Activated CD4-positive, alpha-beta T cell treated with anti-CD3 and anti-CD28 coated beads for 36 hours (primary cell): ENCODE measurements at places on chromosomes 3 and 15.

DNA sequence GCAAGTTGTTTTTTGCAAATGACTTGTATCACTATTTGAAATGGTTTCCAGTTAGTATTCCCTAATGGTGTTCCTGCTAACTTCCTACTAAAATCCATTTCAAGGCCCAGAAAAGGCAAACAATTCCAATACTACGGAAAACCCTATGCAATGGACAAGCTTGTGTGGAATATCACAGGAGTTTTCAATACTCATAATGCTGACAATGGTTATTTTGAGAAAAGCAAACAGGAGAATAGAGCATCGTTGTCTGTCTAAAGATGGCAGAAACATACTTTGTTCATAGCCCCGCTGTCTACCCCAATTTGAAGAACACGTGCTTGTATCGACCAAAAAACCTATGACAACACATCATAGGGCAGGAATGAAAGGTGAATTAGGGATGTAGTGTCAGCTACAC lies 327.9 kb downstream of the CHST2 start:
- no peak for DNase-seq

- DNase-seq, result no peak
Measured at GRCh38 chr15:73750438-73750837, 2.7 kb downstream of the INSYN1 start.

- DNase-seq, result no peak
Measured at GRCh38 chr15:100281096-100281917, 60.5 kb downstream of the ADAMTS17 start.

GRCh38 chr15:64699751-64700388 lies 75.5 kb downstream of the RBPMS2 start:
- DNase-seq, result no peak

DNA sequence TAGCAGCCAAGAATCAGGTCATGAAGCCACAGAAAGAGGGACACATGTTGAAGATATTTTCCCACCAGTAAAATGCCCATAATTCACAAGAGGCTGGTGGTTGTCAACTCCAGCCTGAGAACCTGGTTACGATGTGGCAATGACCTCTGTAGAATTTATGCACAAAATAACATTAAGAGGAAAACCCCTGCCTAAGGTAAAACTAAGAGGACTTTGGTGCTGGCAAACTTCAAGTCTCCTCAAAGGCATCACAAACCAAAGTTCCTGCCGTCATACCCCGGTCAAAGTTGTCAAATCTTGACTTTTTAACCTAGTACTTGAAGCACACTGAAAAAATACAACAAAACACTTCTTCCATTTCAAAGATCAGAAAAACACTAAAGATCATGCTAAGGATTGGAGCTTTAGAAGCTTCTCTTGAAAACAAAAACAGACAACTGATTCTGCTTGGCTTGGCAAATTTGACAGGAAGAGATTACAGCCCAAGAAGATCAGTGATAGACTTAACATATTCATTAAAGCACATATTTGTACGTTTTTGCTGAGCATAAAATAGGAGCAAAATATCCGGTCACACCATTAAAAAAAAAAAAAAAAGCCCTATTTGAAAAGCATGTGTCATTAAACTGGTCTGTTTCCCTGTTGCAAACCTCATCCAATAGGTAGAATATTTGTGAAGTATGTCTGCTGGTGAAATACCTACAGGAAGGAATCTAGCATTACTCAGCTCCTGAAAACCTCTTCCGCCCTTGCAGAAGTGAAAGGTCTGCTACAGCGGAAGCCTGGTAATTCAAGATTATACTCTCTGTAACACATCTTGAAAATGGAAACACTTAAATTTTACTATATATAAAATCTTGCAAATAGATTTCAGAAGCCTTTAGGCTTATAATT lies 22.8 kb downstream of the EIF4E3 start:
- DNase-seq, result peak; percentile 59

DNA sequence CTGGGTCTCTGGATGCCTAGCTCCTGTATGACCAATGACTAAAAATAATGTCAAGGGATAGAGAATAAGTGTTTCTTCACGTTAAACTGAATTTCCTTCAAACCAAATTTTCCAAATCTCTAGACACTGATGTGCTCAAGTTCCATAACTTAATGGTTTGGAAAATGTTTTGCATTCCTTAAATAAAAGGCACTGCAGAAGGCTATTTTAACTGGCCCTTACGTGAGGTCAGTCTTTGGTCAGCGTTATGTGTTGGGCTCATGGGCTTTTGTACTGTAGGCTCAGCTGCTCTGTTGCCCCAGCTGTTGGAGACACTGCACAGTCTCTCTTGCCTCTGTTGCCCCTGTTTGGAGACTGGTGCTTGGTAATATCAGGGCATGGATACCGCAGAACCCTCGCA lies 188.5 kb downstream of the TPRG1 start:
- no peak for DNase-seq

DNA sequence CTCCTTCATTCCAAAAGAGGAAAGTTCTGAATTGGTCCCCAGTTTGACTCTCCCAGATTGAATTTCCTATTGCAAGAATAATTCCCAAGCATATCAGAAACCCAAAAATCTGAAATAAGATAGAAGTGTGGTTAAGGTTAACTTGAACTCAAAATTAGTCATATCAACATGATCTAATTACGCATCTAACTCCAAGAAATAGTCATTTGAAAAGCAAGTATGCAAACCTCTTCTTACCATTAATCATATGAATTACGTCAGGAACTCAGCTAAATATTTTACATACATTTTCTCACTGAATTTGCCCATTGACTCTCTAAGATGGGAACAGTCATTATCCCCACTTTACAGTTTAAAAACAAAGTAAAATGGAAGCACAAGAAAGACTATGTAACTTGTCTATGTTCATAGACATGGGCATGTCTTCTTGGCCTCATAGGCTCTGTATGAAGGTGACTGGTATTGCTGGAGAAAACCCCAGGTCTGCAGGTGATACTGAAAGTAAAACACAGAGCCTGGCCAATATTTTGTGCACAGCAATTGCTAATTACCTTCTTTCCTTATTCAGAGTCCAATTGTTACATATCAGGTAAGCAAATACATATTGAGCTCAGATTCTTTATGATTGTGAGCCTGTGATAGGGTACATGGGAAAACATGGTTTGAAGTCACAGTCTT lies 139.2 kb downstream of the ATP8B4 start:
- DNase-seq, result no peak

GRCh38 chr3:178517665-178518334 lies 18.4 kb upstream of the KCNMB2 start:
- no peak for DNase-seq

DNA sequence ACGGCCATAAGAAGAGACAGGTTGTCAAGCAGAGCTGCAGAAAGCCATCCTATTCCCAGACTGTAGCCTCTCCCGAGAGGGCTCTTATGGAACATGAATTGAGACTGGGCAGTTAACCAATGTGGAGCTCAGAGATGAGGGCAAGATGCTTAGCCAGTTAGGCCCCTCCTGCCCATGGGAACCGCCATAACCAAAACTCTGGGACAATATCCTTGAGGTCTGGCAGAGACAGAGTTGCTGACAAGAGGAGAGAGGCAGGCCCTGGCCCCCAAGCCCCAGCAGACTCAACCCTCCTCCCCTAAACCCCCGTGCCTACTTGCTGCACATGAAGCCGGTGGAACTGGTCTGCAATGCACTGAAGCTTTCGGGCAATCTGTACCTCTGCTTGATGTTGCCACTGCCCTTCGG lies 4.8 kb downstream of the BMF start:
- DNase-seq, result no peak

GRCh38 chr3:136751316-136752171 lies 634 bp downstream of the STAG1 start:
- peak; percentile 78 for DNase-seq

DNA sequence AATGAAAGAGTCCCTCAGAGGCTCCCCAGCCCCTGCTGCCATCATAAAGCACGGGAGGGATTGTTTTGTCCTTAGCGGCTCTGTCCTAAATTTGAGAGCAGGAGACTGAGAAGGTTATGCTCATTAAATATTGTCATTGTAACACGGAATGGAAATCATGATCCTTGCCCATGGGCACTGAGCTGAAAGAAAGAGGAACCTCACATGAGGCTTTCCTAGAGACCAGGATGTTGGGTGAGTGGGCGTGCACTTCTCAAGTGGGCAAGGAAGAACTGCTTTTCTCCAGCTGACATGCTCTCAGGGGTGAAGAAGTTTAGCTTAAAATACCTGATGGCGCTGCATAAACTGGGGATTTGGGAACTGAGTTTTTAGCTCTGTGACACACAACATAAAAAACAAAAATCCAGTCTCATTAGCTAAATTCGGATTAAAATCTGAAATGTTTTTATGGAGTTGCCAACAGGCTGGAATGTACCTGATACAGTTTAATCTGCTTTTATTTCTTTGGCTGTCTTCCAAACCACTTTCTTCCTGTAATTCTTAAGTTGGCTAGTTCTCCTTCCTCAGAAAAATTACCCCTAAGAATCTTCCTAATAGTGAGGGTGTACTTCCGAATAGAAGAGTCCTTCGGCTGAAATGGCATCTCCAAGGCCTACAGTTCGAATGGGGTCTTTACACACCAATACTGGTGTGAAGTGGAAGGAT lies 31.7 kb downstream of the ADPGK start:
- DNase-seq, result no peak

DNA sequence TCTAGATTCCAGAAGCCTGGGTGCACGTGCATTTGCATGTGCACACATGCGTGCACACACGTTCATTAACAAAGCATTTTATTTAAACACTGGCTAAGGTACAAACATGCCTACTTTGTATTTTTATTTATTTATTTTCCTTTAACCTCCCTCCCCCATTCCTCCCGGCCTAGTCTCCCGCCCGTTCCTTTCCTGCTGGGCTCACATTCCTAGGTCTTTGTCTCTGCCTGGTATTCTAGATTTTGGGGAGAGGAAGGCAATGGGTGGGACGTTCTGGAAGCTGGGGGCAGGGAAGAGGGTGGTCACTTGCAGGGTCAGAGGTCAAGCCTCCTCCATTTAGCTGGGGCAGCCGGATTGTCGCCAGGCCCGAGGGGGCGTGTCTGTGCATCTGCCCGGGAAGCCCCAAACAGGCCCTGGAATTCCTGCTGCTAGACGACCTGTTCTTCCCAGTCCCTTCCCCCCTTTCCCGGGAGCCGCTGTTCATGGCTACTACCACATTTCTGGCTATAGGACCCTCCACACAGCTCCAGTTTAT lies 51.8 kb downstream of the TRIM71 start:
- DNase-seq, result no peak

DNA sequence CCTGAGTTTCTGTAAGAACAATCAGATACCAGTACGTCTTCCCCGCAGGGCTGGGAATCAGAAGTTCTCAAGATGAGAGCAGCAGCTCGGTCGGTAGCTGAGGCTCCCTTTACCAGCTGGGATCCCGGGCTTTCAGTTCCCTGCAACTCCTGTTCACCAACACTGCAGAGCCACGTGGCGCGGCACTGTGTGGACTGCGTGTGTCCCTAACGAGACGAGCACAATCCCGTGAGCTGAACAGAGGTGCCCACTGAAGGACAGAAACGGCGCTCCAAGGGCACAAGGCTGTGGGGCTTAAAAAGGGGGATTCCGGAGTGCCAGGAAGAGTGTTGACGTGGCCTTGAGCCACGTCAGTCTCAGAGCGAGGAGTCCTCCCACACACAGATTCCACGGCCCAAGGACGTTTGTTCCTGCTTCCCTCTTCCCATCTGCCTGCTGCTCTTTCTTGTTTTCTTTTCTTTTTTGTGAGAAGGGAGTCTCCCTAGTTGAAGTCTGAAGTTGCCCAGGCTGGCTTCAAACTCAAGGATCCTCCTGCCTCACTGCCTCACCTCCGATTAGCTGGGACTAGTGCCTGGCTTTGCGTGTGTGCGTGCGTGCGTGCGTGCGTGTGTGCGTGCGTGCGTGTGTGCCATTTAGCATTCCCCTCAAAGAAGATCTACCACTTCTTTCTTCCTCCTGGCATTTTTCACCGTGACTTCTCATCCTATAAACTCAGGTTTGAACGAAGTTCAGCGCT lies 37.1 kb upstream of the RPL35A start:
- DNase-seq, result peak; percentile 18

GRCh38 chr15:77123854-77124253 lies 52.9 kb upstream of the TSPAN3 start:
- DNase-seq, result no peak

DNA sequence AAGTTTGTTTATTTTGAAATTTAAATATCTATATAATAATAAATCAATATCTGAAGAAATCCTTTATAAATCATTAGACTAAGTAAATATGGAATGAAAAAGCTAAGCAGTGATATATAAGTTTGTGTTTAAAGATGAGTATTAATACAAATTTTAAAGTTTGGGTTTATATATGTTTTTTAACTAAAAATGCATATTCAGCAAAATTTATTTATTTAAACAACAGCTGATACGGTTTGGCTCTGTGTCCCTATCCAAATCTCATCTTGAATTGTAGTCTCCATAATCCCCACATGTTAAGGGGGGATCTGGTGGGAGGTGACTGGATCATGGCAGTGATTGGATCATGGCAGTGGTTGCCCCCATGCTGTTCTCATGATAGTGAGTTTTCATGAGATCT lies 580.7 kb upstream of the EPHA6 start:
- no peak for DNase-seq
